ENCODE measurements at places on chromosomes 7 and 10. TPM values are rescaled to one million over a fixed set of nuclear protein-coding genes. Genes with fewer than 3 reads are reported as not detected.

The PRTFDC1 gene
- 18.6 TPM for total RNA-seq

The EPDR1 gene
- total RNA-seq, result 11.4 TPM

The TAS2R4 gene
- total RNA-seq, result 0.88 TPM

The CTTNBP2 gene
- 7.6 TPM for total RNA-seq

The CARD11 gene
- total RNA-seq, result 0.16 TPM

The ACTL6B gene
- not detected for total RNA-seq

The FBXO24 gene
- 0.65 TPM for total RNA-seq

The TRDMT1 gene
- total RNA-seq, result 3.4 TPM

The USP54 gene
- 5.8 TPM for total RNA-seq

The ZPBP gene
- total RNA-seq, result not detected

The UPK3B gene
- not detected for total RNA-seq

The SLC13A1 gene
- not detected for total RNA-seq

The IGF2BP3 gene
- 44.3 TPM for total RNA-seq

The NKX1-2 gene
- not detected for total RNA-seq

The HPSE2 gene
- total RNA-seq, result not detected

The NUTM2E gene
- total RNA-seq, result 0.13 TPM

The ASB15 gene
- not detected for total RNA-seq

The TMEM139 gene
- 0.39 TPM for total RNA-seq

The TRIM50 gene
- not detected for total RNA-seq

The UCN3 gene
- not detected for total RNA-seq

The SLC18A2 gene
- not detected for total RNA-seq

The PSTK gene
- 5.7 TPM for total RNA-seq

The ELMO1 gene
- total RNA-seq, result 2.3 TPM

The MMRN2 gene
- total RNA-seq, result 1.3 TPM

The CALML5 gene
- not detected for total RNA-seq

The IFIT1 gene
- 26.9 TPM for total RNA-seq

All from epithelial cell of alveolus of lung (primary cell).